ENCODE measurements at places on chromosomes 11 and 22.

GRCh38 chr11:69035946-69036340 is 12.8 kb upstream of the TPCN2 start:
- no peak for DNase-seq

DNA sequence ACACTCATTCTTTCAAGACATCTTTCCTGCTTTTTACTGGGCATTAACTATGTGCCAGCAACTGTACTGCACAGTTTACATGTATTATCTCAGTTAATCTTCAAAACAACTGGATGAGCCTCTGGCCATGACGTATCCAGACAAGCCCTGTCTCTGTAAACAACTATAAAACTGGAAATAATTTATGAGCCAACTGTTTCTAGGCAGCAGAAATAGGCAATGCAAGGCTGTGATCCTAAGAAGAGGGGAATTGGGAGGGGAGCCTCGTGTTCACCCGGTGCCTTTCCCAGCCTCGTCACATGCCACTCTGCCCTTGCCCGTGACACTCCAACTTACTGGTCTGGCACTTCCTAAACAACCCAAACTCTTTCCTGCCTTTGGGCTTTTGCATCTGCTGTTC is 82.8 kb downstream of the FBXO7 start:
- no peak for DNase-seq

DNA sequence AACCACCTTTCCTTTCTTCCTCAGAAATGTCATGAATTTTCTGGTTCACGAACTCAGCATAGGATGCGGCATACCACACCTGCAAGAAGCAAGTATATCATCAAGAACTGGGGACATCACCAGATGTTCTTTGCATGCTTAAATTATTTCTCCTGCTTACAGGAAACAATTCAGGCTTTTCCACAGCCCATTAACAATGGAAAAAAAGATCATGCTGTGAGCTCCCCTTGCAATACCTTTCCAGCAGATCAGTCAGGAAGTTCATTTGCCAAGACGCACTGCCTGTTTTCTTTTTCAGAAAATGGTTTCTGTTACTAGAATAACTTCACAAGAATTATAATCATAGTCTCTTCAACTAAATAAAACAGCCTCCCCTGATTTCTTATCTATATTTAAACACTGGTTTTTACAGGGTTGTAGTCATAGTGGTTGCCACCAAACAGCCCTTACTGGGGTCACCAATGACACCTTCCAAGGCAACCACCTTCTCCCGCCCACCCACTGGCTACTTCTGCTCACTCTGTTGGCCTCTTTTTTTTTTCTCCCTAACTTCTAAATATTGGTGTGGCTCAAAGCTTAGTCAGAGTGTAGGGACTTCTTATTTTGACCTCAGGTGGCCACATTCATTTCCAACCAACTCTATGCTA is 42.3 kb upstream of the NFRKB start:
- DNase-seq, result no peak

- peak; percentile 37 for DNase-seq
Observed at GRCh38 chr11:66386171-66387069, 14.9 kb upstream of the SLC29A2 start.

DNA sequence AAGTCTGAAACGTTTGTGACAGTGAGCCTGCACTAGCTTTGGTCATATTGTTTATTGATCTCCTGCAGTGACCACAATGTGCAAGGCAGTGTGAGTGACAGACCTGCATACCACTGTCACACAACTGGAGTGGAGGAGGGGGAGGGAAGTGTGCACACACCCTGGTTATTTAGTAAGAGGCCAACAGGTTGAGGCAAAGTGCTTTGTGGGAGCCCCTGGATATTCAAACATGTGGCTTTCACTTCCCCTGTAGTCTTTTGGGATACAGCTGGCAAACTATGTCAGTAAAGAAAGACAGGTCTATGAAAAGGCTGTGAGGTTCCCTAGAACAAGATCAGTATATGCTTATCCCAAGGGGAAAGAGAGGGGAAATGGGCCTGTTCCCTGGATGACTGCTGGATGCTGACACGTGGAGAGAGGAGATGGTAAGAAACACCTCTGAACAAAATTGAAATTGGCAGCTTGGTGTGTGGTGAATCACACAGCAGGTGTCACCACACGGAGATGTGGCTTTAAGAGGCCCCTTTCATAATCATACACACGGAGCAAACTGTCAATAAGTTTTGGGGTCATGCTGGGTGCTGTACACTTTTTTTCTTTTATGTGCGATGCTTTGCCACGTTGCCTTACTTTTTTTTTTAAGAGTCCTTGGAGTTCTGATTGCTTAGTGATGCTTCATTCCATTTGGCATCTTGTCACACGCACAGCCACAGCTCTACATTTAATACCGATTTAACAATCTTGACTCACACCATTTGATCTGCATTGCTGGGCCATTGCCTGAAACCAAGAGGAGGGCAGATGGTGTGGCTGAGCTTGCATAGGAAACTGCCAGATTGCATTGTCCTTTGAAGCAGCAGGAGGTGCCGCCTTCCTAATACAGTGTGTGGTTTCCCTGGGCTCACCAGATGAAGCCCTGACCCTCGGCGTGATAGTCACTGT is 11.3 kb downstream of the OSBP2 start:
- DNase-seq, result no peak

GRCh38 chr11:105718641-105719040 is 108.8 kb downstream of the GRIA4 start:
- DNase-seq, result no peak

Measured in amygdala (tissue), 56 donors.